H1 (cell line): ENCODE measurements at places on chromosomes 1 and 21.

GRCh38 chr1:202069662-202070061 lies 53.1 kb upstream of the GPR37L1 start:
- DNase-seq: no peak

GRCh38 chr21:32907521-32907920 lies 118.2 kb upstream of the OLIG2 start:
- no peak for DNase-seq

DNA sequence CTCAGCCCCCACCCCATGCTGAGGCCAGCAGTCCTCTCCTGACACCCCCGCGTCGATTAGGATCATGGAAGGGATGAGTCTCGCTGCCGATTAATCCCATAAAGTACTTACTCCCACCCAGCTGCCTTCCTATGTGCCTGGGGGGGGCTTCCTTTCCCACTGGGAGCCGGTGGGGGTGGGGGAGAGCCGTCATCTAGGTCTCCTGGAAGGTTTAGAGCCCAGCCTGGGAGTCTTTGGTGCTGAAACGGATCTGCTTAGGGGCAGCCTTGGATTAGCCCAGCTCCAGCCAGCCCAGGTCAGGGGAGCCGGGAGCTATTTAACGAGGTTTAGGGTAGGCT lies 9.8 kb downstream of the SAMD11 start:
- no peak for DNase-seq

DNA sequence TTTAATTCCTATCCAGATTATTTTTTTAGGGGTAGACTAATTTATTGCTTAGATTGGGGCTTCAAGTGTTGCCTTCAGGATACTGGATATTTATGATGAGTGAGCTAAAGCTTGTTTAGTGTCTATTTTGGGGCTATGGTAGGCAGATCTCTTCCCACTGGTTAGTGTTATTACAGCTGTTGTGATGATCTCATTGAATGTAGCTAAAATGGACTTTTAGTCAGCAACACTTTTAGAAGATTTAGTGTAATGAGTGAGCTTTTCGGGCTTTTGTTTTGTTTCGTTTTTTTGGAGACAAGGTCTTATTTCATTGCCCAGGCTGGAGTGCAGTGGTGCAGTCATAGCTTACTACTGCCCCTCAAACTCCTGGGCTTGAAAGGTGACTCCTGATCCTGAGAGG lies 14.2 kb downstream of the THRAP3 start:
- no peak for DNase-seq

DNA sequence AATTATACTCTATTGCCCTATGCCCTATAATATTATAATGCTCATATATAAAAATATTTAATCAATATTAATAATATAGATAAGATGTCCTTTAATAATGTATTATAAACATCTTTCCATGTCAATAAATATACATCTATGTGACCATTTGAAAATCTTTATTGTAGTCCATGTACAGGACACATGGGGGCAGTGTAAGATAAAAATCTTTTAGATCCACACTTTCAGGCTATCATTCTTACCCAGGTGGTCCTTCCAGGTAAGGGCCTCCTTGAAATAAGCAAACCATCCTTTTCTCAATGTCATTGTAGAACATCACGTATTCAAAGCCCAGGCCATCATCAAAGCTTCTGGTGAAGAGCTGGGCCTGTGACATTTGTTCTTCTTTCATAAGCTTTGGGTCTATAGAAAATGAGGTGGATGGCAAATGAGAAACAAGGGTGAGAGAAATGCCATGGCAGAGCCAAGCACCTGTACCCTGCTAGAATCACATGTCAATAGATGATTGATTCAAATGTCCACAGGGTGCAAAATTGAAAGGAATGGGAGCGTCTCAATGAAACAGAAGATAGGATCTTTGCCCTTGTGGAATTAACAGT lies 20.2 kb downstream of the THEM4 start:
- no peak for DNase-seq

- DNase-seq: no peak
Observed at GRCh38 chr1:244150665-244151064, 99.6 kb downstream of the ZBTB18 start.

DNA sequence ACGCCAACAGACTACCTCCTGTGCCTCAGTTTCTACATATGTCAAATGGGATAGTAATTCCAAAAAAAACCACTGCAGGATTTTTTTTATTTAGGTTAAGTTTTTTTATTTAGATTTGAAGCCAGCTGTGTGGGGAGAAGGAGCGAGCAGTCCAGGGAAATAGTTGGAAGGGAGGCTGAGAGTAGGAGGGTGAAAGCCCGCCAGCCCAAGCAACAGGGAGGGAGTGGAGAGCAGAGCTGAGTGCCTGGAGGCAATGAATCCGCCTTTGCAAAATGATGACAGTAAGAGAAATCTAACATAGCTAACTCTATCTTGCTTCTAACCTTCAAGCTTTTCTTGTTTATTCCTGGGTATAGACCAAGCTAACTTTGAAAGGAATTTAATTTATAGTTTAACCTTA lies 15.6 kb upstream of the C1orf198 start:
- DNase-seq: no peak

GRCh38 chr1:2183937-2184334 lies 10.6 kb downstream of the FAAP20 start:
- no peak for DNase-seq

- DNase-seq: no peak
Observed at GRCh38 chr1:11407301-11407994, 71.5 kb upstream of the DISP3 start.

DNA sequence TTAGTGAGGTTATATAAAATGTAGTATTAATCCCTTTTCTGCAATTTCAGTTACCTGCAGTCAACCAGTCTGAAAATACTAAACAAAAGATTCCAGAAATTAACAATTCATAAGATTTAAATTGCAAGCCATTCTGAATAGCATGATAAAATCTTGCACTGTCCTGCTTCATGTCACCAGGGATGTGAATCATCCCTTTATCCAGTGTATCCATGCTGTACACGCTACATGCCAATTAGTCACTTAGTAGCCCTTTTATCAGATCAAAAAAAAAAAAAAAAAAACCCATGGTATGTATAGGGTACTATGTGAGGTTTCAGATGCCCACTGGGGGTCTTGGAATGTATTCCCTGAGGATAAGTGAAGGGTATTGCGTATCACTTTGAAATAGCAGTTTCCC lies 191.3 kb upstream of the HP1BP3 start:
- DNase-seq: no peak

GRCh38 chr1:7727809-7728471 lies 43.2 kb upstream of the VAMP3 start:
- DNase-seq: no peak

- DNase-seq: no peak
Observed at GRCh38 chr1:211174375-211174774, 40.4 kb upstream of the KCNH1 start.

GRCh38 chr1:223683586-223684487 lies 18.3 kb upstream of the CAPN8 start:
- DNase-seq: no peak

- DNase-seq: no peak
Observed at GRCh38 chr1:174569240-174569639, 121.5 kb downstream of the GPR52 start.

GRCh38 chr1:223792046-223792445 lies 53.7 kb downstream of the TP53BP2 start:
- DNase-seq: no peak

GRCh38 chr1:240417317-240417716 lies 194.6 kb downstream of the GREM2 start:
- DNase-seq: no peak

DNA sequence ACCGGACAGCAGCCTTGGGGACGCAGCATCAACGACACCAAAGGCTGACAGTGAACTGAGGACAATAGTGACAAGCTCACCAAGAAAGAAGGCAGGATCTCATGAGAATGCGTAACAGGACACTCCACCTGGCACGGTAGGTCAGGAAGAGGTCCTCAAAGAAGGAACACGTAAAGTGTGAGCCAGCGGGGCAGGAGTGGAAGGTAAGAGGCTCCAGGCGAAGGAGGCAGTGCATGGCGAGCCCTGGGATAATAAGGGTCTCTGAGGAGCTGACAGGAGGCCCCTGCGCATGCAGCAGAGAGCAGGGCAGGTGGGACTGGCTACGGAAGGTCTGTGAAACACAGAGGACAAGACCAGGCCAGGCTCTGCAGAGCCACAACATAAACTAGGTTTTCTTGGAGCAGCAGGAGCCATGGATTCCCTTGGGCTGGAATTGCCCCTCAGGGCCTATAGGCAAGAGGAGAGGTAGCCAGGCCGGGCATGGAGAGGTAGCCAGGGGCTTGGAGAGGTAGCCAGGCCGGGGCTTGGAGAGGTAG lies 8.2 kb downstream of the LSS start:
- DNase-seq: no peak

- DNase-seq: peak; percentile 46
Observed at GRCh38 chr1:45304311-45305081, 22.2 kb upstream of the HPDL start.

- no peak for DNase-seq
Observed at GRCh38 chr1:233700338-233700737, 86.4 kb downstream of the KCNK1 start.

- DNase-seq: no peak
Observed at GRCh38 chr1:4656533-4657140, 2.2 kb downstream of the AJAP1 start.

- peak; percentile 86 for DNase-seq
Observed at GRCh38 chr21:15752763-15753407, 23.1 kb downstream of the USP25 start.

- no peak for DNase-seq
Observed at GRCh38 chr1:18342744-18343143, 138.0 kb upstream of the KLHDC7A start.

DNA sequence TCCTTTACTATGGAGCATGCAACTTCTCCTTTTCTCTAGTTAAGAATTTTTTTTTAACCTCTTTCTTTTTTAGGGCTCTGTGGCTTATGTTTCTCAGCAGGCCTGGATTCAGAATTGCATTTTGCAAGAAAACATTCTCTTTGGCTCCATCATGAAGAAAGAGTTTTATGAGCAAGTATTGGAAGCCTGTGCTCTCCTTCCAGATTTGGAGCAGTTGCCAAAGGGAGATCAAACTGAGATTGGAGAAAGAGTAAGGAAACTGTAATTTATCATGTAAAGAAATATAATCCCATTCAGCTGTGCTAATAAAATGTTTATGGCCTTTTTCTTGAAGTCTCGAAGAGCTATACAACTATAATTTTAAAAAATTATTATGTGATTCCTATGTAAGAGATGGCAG lies 70.1 kb downstream of the HSPA13 start:
- DNase-seq: no peak

- peak; percentile 77 for DNase-seq
Observed at GRCh38 chr1:205455581-205456382, at the start of gene BLACAT1. BLACAT1 (minus strand) TSS chr1:205456045.

DNA sequence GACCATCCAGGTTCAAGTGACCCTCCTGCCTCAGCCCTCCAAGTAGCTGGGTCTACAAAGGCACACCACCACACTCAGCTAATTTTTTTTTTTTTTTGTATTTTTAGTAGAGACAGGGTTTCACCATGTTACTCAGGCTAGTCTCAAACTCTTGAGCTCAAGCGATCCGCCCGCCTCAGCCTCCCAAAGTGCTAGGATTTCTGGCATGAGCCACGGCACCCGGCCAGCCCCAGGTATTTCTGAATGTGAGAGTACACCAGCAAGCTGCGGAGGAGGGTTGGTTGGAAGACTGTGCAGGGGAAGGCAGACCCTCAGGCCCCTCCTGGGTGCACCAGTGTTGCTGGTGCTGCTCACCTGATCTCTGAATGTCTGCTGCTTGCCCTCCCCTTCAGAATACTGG lies 33.1 kb upstream of the SIM2 start:
- DNase-seq: no peak

DNA sequence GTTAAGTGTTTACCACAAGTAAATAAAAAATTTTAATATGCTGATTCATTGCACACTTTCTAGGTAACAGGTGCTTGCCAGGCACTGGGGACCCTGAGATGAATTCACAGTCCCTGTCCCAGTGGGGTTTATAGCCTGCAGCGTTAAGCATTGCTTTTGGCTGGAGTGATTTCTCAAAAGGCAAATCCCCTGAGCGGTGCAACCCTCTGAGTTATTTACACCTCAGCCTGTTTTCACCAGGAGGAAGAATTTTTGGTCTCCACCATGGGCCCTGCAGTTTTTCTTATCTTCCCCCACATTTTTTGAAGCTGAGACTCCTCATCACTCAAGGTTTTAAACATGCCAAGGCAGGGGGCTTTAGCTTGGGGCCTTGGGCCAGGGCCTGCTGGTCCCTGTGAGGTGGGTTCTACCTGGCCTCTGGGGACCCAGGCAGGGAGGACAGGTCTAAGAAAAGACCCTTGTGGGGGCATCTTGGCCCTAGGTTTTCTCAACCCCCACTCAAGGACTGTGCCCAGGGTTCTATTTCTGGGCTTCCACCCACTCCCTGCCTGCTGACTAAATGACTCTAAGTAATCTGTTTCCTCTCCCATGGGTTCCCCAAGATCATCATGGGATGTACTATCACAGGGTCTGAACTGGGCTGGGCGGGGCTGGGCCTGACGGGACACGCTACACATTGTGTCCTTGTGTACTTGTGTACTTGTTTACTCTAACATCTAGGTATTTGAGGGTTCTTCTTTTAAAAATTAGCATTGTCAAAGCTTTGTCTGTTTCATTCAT lies 10.2 kb upstream of the CHIT1 start:
- DNase-seq: no peak

- DNase-seq: no peak
Observed at GRCh38 chr1:101451888-101452287, 215.1 kb downstream of the S1PR1 start.

DNA sequence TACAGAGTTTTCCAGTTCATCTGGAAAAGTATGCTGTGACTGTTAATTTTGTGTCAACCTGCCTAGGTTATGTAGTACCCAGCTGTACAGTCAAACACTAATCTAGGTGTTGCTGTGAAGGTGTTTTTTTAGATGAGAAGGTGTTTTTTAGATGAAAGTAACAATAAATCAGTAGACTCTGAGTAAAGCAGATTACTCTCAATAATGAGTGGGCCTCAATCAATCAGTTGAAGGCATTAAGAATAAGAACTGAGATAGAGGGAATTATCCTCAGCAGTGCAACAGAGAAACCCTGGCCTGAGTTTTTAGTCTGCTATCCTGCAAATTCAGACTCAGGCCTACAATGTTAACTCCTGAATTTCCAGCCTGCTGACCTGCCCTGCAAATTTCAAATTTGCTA lies 33.5 kb downstream of the SCAF4 start:
- no peak for DNase-seq

DNA sequence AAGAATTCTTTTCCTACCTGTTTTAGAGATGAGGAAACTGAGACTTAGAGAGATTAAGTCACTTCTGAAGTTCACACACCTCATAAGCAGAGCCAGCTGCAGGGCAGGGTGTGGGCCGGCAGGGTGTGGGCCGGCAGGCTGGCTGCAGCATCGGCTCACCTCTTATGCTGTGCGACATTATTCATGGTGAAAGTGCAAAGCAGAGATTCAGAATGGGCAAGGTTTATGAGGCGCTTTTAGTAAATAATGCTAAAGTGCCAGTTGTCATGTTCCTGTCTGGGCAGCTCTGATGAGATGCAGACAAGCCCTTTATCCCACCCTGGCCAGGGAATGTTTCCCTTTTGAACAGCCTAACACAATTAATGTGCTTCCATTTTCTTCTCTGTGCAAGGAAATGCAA lies 14.6 kb downstream of the MAB21L3 start:
- no peak for DNase-seq

DNA sequence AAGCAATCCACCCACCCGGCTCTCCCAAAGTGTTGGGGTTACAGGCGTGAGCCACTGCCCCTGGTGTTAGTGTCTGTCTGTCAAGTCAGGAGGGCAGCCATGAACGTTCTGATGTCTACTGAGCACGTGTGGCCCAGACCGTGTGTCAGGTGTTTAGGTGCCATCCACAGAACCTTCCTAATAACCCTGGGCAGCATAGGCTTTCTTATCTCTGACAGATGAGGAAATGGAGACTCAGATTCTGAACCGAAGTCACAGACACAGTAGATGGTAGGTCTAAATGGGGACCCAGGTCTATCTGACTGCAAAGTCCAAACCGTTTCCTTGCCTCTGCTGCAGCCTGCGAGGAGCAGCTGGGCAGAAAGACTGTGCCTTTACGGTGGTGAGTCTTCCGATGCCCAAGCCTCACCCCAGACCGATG lies 622 bp upstream of the IL6R start:
- no peak for DNase-seq
